ENCODE measurements at places on chromosomes 11 and 22.

GRCh38 chr11:110431051-110431672 lies 1.4 kb downstream of the FDX1 start:
- no peak for DNase-seq

GRCh38 chr11:44470854-44471253 lies 94.6 kb upstream of the CD82 start:
- DNase-seq: no peak

- DNase-seq: no peak
Measured at GRCh38 chr11:121452609-121453150, at the start of gene SORL1-AS1. SORL1-AS1 (minus strand) TSS chr11:121452967.

DNA sequence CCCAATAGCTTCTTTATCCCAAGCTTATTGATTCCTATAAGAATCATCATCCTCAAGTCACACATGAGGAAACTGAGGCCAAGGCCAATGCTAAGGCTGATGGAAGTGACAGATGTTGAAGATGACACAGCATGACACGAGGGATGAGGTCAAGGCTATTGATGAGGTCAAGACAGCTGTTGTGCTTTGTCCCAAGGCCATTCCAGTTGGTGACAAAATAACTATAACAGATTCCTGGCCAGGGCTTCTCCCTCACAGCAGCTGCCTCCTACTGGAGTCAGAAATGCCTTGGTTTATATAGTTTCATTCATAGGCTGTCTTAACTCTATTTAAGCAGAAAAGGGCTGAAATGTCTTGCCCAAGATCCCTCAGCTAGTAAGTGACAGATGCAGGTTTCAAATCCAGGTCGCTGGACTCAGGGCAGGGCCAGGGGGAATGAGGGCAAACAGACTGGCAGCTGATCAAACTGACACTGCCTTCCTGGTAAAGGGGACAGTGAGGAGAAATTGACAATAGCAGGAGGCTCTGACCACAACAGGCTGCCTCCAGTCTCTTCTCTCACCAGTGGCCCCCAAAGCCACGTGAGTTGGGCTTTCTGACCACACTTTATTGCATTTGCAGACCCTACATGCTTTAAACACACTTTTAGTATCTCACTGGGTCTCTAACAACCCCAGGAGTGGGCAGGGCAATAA lies 16.5 kb downstream of the MIF start:
- DNase-seq: no peak

- DNase-seq: no peak
Measured at GRCh38 chr11:78033040-78033439, 10.0 kb upstream of the KCTD14 start.

GRCh38 chr11:69702769-69703452 lies 911 bp downstream of the FGF19 start:
- no peak for DNase-seq

GRCh38 chr22:44605486-44605885 lies 96.5 kb upstream of the PRR5 start:
- no peak for DNase-seq

DNA sequence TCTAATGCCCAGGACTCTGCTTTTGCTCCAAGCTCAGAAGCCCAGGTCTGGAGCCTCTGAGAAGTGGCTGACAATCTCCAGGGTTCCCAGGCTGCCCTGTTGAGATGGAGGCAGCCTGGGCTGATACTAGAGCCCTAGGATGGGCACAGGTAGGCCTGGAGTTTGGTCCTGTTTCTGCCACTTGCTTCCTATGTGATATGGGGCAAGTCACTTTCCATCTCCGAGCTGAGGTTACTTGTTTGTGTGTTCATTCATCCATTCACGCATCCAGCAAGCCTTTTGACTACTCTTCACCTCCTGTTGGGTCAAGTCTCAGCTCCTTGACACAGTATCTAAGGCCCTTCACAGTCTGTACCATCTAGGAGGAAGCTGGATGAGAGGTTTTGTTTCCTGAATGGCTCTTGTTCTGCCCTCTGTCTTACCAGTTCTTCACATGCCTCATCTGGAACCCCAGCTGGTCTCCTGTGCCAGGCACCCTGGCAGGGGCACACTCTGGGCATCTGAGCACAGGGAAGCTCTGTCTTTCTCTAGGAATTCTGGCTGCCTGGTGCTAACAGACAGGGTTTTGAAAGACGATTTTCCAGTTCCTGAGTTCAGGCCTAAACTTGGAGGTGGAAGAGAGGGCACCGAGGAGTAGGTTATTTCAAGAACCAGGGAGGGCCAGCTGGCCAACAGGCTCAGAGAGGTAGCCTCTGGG lies 53.2 kb upstream of the AMPD3 start:
- DNase-seq: no peak

DNA sequence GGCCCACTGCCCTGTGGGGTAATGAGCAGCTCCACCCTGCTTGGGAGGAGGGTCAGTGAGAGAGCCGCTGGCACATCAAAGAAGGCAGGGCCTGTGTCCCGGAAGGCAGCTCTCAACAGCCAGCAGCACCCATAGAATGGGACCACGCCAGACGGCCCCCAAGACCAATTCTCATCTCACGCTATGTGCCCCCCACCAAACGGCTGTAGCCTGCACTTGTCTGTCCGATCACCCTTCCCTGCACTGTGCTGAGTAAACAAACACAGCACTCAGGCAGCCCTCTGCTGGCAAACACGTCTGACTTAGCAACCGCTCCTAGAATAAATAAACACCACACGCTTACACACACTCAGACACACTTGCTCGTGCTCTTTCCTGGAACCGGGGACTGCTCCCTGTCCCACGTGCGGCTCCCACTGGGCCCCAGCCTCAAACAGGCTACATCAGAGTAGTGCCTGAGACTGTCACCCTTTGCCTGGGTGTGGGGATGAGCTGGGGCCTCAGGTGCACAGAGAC lies 53.2 kb upstream of the CDON start:
- DNase-seq: no peak

DNA sequence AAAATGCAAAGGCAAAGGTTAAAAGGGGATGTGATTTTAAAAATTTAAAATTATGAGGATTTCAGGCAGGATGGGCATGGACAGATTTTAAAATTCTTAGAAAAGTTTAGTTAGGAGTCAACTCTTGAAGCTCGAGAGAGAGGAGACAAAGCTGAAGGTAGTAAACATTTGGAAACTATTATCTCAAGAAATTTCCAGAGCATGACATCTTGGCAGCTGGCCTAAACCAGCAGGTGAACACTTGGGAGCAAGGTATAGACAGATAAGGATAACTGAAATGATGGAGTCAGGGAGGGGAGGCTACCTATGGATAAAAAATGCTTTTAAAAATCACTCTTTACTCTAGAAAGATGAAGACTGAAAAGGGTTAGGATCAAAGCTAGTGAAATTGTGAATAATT lies 13.7 kb downstream of the POU2AF3 start:
- DNase-seq: no peak

DNA sequence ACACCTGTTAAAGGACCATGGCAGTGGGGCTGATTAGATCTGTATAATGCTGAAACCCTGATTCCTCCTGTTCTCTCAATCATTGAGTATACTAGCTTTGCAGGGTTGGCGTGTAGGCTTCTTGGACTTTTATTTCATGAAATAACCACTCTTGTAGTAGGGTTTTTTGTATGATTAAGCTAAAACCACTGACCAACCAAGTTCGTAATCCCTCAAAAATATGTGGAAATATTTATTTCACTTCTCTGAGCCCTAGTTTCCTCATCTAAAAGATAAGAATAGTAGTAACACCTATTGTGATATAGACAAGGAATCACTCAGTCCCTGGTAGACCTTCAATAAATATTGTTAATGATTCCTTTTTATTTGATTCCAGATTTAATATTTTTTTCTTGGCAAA lies 4.2 kb downstream of the API5 start:
- DNase-seq: no peak

- DNase-seq: no peak
Measured at GRCh38 chr11:96986516-96986915, 596.7 kb downstream of the JRKL start.

GRCh38 chr22:23270212-23270733 lies 90.0 kb downstream of the BCR start:
- DNase-seq: no peak

- DNase-seq: no peak
Measured at GRCh38 chr11:17154409-17155159, 53.2 kb downstream of the PIK3C2A start.

DNA sequence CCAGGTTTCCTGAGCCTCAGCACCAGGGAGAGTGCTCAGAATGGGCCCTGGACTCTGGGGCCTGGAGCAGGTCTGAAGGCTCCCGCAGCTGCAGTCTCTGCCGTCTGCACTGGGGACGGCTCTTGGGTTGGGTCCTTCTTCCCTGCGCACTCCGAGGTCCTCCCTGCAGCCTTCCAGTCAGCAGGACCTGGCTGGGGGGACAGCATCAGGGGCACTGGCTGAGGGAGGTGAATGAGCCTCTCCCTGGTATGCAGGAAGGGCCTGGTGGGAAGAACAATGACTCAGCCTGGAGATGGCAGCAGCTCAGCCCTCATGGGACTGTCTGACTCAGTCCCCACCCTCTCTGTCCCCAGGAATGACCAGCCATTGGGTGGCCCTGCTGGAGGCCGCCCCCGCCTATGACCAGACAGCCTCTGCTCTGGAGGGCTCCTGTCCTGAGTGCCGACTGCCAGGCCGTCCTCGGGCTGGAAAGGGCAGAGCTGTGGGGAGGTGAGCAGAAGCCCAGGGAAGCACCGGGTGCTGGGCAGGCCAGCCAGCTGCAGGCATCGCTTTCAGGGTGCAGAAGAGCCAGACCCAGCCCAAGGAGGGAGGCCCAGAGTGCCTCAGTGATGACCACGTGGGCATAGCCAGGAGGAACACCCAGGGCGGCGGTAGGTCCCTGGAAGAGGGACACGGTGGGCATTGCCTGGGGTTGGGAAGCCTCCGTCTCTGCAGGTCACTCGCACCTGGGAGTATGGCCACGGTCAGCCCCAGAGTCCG lies 455.0 kb downstream of the BRD1 start:
- no peak for DNase-seq

DNA sequence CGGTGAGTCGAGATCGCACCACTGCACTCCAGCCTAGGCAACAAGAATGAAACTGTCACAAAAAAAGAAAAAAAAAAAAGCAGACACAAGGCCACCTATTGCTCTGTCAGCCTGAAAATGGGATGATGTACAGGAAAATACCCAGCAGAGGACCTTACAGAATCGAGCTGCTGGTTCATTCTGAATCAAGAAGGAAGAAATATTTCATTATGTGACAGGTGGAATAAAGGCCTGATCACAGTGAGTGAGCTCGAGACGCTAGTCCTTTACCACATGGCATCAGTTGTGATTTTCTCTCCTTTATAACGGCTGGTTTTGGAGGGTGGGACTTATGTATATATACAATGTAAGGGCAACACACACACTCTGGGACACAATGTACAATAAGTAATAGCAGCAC lies 340.0 kb downstream of the LARGE1 start:
- no peak for DNase-seq

GRCh38 chr22:37290737-37291136 lies 8.4 kb downstream of the CYTH4 start:
- DNase-seq: no peak

- no peak for DNase-seq
Measured at GRCh38 chr11:95100856-95101507, 11.3 kb downstream of the ENDOD1 start.

DNA sequence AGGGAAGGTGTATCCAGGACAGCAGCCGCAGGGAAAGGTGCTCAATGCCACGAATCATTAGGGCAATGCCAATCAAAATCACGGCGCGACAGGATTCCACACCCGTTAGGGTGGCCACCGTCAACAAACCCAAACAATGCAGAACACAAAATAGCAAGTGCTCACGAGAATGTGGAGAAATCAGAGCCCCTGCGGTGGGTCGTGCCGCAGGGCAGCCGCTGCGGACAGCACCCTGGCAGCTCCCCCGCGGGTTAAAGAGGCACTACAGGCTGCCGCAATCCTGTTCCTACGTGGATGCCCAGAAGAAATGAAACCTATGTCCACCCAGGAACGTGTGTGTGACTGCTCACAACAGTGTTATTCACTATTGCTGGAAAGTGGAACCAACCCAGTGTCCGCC lies 17.1 kb upstream of the TH start:
- no peak for DNase-seq

DNA sequence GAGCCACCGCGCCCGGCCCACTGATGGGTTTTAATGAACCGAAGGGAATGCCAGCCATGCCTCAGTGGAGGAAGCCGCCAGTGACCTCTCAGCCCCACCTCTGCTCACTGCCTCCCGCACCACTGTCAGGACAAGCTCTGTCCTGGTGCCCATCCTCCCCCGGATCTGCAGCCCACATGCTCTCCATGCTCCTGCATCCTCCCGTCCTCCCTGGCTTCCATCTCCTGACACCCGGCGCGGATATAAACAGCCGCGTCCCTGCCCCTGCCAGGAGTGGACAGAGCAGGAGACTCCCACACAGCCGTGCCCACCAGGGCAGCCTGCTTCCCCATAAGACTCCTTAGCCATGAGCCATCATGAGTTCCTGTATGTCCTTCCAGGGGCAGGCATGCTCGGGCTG lies 26.9 kb downstream of the MACROD1 start:
- DNase-seq: no peak

DNA sequence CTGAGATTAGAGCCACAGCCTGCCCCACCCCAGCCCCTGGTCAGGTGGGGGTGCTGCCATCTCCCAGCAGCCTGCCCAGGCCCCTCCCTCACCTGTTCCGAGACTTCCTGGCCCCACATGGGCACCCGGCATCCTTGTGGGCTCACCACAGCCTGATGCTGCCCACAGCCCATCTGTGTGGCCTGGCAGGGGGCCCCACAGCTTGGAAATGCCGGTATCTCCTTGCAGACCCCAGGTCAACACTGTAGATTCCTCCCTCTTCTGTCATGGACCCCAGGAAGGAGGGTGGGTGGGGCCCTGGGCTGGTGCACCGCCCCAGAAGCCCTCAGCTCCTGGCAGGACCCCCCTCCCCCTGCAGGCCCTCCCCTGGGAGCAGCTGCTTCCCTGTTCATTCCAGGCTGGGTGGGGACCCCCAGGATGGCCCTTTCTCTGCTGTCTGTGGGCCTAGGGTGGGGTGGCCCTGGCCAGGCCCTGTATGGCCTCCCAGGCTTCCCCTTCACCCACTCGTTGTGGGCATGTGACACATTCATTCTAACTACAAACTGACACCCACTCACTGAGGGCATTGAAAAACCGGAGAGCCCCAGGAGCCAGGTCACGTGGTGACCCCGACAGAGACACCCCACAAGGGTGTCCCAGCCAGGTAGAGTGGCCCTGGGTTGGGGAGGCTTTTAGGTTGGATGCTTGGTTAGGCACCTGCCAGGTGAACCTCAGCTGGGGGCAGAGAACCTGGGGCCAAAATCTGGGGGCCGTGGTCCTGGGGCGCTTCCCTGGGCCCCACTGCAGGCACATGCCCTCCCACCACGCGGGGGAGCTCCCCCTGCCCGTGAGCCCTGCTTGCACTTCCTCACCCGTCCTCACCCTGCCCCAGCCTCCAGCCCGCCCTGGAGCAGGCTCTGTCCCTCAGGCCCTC lies 44.1 kb upstream of the CCDC188 start:
- DNase-seq: no peak

DNA sequence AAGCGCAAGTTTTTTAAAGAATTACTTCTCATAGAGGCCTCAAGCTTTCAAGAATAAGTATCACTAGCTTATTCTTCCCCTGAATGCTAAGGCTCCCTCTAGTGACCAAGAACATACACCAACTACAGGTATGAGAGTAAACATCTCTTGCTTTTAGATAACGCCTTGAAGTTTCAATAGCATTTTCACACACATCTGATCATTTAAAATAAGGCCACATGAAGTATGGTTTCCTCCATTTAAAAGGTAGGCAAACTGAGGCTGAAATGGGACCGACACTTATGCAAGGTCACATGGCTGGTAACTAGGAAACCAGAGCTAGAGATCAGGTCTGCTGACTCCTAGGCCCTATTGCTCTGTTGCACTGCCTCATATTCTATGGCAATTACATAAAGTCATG lies 66.5 kb downstream of the CCDC34 start:
- DNase-seq: no peak
